ENCODE measurements at places on chromosomes 3 and 15.

- no peak for DNase-seq
Observed at GRCh38 chr15:71437404-71437803, 322.1 kb downstream of the THSD4 start.

DNA sequence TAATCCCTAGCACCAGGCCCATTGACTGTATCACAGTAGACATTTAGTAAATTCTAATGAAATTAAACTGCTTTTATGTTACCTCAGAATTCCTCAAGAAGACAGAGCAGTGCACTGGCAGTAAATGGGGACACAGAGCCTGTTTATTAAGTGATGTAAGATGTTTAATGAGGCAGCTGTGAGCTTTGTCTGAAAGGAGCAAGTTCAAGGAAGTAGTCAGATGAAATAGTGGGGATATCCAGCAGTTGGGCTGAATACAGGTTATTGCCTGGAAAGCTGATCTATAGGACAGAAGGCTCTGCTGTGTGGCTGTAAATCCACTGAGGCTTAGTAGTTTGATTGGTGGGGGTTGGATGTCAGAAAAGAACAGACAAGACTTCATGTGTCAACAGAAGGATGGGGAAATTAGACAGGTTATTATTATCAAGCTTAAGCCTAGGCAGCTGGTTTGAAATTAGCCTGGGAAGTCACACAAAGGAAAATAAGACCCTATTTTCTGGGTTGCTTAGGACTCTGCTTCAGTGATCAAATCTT is 62.2 kb downstream of the PFN2 start:
- no peak for DNase-seq

- DNase-seq = no peak
Observed at GRCh38 chr3:175670557-175670956, 811.4 kb downstream of the NAALADL2 start.

GRCh38 chr3:131107637-131108433 is 81.2 kb downstream of the NEK11 start:
- no peak for DNase-seq

- DNase-seq = no peak
Observed at GRCh38 chr3:119588112-119588511, 8.8 kb downstream of the ADPRH start.

GRCh38 chr3:175378348-175378747 is 519.2 kb downstream of the NAALADL2 start:
- no peak for DNase-seq

DNA sequence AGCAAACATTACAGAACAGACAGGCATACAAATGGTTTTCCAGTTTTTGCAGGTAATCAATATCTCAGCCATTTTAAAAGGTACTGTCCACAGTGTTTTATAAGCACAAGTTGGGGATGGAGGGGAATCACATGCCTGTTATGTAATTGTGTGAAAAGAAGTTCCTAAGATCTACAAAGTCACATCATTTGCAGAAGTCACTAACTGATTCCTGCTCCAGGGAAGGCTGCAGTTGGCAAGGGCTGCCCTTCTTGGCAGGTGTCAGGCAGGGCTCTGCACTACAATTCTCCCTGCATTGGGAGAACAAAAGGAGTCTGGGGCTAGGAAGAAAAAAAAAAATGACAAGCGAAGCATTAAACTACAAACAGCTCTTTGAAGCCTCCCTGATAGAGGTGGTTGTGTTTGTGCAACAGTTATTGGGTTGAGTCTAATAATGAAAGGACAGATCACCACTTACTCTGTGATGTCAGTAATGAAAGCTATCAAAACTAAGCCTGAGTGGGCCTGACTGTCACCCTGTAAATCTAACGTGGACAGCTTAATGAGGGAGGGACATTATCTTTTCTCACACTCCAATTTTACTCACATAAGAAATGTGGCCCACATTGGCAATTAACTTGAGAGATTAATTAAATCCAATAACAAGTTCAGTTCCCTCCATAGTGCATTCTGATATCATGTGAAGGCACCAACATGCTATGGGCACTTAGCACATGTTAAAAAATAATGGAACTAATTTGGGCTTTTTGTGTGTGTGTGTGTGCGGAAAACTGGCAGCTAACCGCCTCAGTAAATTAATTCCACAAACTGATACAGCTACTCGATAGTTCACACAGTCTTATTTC is 242.9 kb downstream of the FHIT start:
- no peak for DNase-seq

DNA sequence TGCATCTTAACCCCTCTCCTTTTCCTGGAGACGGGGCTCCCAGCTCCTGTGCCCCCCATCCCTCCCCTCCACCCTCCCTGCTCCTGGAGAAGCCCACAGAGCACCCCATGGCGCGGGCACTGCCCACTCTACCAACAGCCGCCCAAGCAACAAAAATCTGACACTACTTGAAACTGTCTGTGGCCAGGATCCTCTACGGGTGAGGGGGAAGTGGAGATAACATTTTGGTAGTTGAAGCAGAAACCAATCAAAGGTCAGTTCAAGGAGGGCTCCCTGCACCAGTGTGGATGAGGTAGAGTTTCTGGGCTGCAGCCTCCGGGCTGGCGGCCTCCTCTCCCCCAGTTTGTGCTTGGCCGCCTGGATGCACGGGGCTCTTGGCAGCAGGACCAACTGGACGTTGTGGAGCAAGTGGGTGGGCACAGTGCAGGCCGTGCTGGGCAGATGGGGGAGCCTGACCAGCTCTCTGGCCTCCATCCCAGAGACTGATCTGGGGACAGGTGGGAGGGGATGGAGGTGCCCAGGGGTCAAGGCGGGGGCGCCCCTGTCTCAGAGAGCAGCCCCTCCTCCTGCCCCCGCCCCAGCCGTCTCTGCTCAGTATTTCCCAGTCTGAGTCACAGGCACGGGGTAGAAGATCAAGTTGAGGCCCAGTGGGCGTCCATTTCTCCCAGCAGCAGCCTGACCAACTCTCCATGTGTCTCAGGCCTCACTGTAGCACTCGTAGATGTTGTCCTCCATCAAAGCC is 12.8 kb downstream of the H1-8 start:
- DNase-seq = no peak

GRCh38 chr3:131568460-131568859 is 65.7 kb upstream of the MRPL3 start:
- no peak for DNase-seq

DNA sequence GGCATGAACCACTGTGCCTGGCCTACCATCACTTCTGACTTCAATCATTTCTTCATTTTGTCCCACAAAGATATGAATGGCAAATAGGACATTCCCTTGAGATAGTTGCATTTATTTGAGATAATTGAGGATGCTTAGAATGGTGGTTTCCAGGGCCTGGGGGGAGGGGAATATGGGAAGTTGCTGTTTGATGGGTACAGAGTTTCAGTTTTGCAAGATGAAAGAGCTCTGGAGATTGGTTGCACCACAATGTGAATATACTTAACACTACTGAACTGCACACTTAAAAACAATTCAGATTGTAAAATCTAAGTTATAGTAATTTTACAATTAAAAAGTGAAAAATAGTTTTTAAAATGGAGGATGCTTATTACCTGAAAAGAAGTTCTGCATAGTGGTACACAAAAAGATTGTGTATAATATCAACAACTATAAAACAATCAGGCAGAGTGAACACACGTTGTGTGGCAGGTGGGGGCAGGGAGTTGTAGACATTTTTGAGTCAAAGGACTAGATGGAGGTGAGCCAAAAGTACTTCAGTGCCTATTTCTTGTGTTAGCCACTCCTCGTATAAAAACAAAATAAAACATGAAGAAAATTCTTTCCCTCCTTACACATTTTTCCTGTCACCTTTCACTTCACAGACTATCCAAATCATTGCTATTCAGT is 18.5 kb upstream of the RIOX2 start:
- DNase-seq = no peak

DNA sequence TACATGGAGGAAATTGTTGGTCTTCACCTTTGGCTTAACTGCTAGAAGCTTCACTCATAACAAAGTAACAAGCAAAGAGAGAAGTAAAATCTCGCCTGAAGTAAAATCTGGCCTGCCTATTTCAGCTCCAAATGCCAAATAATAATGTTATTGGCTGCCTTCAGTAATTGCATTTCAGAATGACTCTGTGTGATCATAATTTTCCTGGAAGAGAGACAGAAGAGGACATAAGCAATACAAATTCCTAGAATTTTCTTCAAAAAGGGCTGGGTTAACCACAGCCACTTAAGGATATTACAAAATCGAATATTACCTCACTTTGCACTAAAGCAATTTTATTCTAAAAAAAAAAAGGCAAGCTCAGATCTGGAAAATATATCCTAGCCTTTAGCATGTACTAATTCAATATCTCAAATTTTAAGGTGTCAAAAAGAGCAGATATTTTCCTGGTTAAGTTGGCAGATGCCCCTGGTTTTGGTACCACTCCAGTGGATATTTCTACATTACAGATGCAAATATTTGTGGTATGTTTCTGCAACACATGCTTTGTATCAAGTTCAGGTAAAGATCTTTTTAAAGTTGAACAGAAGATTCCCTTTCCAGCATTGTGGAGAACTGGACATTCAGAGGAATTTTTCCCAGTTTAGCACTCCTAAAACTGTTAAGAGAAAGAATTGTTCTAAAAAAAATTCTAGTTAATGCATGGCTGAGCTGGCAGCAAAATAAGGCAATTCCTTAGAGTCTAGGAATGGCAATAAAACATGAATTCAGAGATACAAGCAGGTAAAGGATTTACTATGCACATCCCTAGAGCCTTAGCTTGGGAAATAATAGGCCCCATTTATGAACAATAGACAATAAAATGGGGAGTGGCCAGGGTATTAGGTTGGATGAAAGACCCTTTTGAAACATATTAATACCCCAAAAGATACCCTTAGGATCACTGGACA is 116.7 kb downstream of the STAC start:
- DNase-seq = peak; percentile 8

GRCh38 chr3:99842826-99843589 is 25.3 kb downstream of the CMSS1 start:
- peak; percentile 59 for DNase-seq

GRCh38 chr15:37094915-37095711 is 5.2 kb downstream of the MEIS2 start:
- DNase-seq = no peak

DNA sequence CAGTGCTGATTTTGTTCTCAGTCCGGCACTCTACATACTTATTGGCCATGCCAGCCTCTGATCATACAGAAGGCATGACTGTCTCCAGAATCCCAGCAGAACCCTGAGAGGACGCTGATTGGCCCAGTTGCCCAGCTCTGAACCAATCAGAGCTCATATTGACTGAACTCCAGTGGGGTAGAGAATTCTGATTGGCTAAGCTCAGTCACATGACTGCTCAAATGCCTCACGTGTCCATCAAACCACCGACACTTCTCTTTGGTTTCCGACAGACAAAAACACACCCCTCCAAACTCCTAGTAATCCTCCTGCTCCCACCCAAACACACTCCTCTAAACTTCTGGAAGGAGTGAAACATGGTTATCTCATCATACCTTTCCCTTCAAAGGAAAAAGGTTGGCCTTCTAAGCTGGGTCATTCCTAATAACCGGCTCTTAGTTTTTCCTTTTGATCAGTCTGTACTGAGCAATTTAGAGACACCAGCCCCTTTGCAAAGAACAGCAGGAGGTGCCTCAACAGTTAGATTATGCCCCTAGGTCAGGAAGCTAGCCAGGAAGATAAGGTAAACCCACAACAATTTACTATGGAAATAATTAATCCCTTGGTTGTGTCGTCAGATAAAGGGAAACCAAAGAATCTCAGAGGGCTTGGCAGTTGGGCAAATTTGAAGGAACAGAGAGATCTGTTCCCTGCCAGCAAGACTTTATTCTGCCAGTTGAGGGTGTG is 187.8 kb downstream of the TLE3 start:
- DNase-seq = no peak

DNA sequence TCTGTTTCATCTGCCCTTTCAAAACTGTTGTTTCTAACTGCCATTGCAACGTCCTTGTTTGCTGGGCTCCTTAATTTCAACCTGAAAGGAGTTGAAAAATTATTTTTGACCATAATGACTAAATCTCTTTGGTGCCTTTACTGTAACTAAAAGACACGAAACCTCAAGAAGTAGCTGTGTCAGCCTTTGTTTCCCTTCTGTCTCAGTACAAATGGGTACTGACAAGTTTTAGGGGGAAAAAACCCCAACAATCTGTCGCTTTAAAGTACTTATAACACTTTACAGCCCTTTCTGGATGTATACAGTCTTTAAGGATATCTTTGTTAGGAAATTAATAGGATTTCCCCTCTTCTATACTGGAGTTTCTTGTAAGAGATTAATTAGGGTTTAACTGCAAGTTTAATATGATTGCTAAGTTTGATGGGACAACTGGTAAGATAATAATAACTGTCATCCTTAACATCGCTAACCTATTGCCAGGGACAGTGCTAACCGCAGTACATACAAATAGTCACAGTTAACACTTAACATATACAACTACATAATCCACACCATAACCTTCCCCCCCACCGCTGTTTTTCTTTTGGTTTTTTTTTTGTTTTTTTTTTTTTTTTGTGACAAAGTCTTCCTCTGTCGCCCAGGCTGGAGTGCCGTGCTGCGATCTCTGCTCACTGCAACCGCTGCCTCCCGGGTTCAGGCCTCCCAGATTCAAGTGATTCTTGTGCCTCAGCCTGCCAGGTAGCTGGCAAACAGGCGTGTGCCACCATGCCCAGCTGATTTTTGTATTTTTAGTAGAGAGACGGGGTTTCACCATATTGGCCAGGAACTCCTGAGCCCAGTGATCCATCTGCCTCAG is 1.7 kb downstream of the GXYLT2 start:
- DNase-seq = no peak

GRCh38 chr3:99845999-99846398 is 28.3 kb downstream of the CMSS1 start:
- no peak for DNase-seq

GRCh38 chr3:152202976-152203626 is 65.6 kb upstream of the MBNL1 start:
- DNase-seq = no peak

DNA sequence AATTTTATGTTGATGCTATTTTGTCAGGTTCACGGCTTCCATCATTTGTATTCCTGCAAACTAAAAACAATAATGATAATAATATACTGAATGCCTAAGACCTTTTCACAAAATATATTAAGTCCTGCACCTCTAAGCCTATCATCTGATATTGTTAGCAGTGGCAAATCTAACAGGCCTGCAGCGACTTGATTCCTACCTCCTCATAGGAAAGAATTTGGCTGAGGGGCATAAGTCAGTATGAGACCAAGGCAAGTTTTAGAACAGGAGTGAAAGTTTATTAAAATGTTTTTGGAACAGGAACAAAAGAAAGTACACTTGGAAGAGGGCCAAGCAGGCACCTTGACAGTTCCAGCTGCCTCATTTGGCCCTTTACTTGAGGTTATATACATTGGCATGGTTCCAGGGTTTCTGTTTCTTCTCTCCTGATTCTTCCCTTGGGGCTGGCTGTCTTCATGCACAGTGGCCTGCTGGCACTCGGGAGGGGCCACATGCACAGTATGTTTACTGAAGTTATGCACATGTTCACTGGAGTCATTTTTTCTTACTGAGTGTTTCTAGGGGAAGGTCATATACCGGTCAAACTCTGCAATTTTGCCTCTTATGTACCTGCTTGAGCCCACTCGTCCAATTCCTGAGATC is 418.1 kb downstream of the EPHA6 start:
- DNase-seq = no peak

- no peak for DNase-seq
Observed at GRCh38 chr15:48086133-48086532, 34.7 kb upstream of the SLC24A5 start.

All from HS-27A (cell line).